Left ventricle myocardium inferior (tissue), 1 donor: ENCODE measurements at places on chromosomes 2 and 18. TPM values are rescaled to one million over a fixed set of nuclear protein-coding genes. Genes with fewer than 3 reads are reported as not detected.

Gene ZCCHC2
- total RNA-seq, result 13.1 TPM

Gene EPB41L3
- total RNA-seq, result 6.3 TPM

Gene B3GNT7
- 2.4 TPM for total RNA-seq

Gene UNC80
- total RNA-seq, result 0.03 TPM

Gene CFC1
- not detected for total RNA-seq

Gene RASGRP3
- total RNA-seq, result 69.2 TPM

Gene NFATC1
- 18.3 TPM for total RNA-seq

Gene STAM2
- total RNA-seq, result 27.8 TPM

Gene HAUS1
- 6.4 TPM for total RNA-seq

Gene NDUFS1
- total RNA-seq, result 486 TPM

Gene CCBE1
- total RNA-seq, result 3.2 TPM

Gene CSRNP3
- total RNA-seq, result 4.0 TPM

Gene CRYBA2
- total RNA-seq, result not detected

Gene TRAPPC12
- 127 TPM for total RNA-seq

Gene FOXI3
- not detected for total RNA-seq

Gene NETO1
- not detected for total RNA-seq

Gene ALPI
- not detected for total RNA-seq

Gene CIAO1
- total RNA-seq, result 68.6 TPM

Gene DNAJC5G
- total RNA-seq, result 1.2 TPM

Gene FTCDNL1
- 2.7 TPM for total RNA-seq

Gene NDUFV2
- 455 TPM for total RNA-seq
